Stimulated activated CD4-positive, alpha-beta T cell treated with anti-CD3 and anti-CD28 coated beads, Interleukin-12 subunit alpha, Interleukin-12 subunit beta, amount 100 ng/mL, for 24 hours (primary cell): ENCODE measurements at places on chromosomes 16 and 17.

DNA sequence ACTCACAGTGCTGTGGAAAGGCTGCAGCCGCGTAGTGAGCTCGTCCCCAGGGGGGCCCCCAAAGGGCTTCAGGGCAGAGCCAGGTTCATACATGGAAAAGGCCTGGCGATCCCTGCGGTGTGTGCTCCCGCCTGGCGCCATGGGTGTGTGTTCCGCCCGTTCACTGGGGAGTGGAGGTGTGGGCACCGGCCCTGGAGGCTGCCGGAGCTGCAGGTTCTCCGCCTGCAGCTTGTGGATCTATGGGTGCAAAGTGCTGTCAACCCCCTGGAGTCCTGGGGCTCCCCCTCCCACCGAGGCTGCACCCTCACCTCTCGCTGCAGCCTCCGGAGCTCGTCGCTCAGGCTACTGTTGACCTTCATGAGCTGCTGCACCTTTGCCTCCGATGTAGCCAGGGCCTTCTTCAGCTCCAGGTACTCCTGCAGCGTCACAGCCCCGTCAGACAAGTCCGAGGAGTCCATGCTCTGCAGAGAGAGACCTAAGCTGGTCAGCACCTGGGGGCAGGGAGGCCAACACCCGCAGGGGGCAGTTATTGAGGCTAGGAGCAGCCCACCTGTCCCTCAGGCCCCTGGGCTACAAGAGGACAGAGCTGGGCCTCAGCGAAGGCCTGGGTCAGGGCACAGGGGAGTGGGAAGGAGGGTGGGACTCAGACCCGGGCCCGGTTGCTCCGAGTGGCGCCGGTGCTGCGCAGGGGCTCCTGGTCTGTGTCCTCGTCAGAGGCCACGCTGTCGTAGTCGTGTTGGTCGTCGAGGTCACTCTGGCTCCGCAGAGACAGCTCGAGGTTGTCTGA lies 7.9 kb downstream of the TP53I13 start:
- no peak for DNase-seq

DNA sequence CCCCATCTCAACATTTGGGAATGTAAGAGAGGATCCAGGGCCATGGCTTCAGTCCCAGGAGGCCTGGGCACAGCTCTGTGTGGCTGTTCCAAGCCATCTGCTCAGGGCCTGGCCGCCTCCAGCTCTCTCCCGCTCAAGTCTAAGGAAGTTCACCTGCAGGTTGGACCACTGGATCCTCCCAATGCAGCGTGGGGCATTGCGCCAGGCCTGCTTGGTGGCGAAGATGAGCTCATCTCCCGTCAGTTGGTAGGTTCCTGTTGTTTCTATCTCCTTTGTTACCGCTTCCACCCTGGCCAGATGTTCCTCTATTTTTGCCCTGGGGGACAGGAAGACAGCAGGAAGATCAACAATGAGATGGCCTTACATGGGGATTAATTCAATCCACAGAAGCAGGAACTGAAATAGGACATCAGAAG lies 17.5 kb downstream of the NOS2 start:
- DNase-seq: no peak

- no peak for DNase-seq
These were observed 695.8 kb downstream of the TOX3 start for GRCh38 chr16:51851111-51851510.

DNA sequence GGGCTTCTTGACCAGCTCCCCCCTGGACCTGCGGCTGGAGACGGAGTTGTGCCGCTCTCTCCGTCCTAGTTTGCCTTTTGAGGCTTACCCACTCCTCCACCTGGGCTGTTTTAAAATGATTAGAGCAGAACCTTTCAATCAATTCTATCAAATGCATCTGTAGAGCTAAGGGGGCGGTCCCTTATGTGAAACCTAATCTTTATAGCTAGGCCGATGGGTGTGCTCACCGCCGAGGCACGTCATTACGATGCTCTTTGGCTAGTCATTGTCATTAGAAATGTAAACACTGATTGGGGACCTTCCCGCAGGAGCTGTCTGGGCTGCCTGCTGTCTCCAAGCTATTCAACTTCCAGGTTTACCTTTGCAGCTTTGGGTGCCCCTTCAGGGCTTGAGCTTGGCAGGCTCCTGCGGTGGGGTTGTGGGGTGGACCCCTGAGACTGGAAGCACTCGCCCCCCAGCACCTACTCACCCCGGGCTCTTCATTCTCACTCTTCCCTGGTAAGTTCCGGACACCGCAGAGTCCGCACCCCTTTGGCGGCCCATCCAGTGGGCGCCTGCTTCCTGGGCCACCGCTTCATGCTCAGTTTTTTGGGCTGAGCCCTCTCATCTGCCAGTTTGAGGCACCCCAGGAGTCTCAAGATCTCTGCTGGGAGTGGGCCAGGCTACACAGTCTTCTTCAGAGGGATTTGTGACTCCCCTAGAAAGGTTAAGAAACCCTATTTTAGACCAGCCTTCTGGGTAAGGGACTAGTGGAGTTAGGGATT lies 20.9 kb upstream of the IL17C start:
- DNase-seq: no peak

DNA sequence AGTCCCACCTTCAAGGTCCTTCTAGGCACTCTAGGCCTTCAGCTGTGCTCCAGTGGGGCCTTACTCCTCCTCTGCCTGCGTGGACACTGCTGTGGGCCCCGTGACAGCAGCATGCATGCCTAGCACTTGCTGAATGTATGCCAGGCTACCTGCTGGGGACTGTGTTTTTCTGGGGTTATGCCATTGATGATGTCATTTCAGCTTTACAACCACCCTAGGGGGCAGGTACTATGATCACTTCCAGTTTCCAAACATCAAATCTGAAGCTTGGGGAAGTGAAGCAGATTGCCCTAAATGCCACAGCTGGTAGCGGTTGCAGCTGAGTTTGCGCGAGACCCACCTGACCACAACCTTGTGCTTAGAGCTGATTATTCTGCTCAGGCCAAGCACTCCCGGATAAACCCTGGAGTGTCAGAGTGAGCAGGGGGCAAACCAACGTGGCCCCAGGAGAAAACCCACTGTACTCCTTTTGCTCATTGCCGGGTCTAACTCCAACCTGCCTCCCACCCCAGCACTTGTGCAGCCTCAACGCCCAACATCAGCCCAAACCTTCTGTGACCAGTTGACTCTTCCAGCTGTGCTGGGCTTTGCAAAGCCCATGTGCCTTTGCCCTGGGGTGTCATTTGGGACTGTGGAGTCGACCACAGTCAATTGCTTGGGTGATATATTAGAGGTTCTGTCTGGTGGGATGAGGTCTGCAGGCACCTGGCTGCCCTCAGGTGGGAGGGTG lies 168.4 kb downstream of the ENGASE start:
- no peak for DNase-seq

DNA sequence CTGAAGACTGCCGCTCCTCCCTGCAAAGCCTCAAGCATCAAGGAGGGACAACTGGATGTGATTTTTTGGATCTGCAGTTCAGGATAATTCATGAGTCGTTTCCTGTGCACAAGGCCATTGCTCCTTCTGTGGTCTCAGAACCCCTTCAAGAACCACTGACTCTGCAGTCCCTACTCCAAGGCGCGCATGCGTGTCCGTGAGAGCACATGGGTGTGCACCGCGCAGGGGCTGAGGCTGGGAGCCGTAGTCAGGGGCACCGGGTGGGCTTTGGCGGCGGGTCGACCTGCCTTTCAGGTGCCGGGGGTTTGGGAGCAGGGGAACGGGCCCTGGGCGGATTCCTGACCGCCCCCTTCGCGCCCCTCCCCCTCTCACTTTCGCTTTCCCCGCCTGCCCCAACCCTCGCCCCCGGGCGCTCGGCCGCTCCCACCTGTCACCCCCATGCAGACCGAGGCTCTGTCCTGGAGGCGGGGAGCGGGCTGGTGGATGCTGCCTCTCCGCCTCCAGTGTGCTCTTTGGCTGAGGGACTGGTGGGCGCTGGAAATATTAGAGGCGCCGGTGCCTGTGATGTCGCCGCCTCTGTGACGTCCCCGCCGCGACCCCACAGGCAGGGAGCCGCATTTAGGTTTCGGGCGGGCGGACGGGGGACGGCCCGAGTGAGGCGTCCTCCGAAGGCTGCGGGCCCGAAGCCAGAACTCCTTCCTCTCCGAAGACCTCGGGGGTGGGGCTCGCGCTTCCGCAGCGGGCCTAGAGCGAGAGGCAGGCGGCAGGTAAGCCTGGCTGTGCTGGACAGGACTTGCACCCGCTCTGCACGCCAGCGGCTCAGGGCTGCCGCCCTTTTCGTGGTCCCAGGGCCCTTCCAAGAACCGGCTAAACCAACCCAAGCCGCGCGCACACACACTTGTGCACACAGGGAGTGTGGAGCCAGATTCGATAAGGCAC lies at the start of gene SPATA32:
Gene SPATA32 (minus strand): TSS at position 518 of the 939 bp plus-strand sequence. CDS start 78 bp downstream, at position 440.
- DNase-seq: peak; percentile 55

GRCh38 chr17:15744074-15744676 lies 12.1 kb downstream of the TBC1D26 start:
- no peak for DNase-seq

- peak; percentile 41 for DNase-seq
These were observed 10.8 kb upstream of the HASPIN start for GRCh38 chr17:3712811-3713463.

- no peak for DNase-seq
These were observed 662.0 kb downstream of the WWOX start for GRCh38 chr16:78761427-78761826.

DNA sequence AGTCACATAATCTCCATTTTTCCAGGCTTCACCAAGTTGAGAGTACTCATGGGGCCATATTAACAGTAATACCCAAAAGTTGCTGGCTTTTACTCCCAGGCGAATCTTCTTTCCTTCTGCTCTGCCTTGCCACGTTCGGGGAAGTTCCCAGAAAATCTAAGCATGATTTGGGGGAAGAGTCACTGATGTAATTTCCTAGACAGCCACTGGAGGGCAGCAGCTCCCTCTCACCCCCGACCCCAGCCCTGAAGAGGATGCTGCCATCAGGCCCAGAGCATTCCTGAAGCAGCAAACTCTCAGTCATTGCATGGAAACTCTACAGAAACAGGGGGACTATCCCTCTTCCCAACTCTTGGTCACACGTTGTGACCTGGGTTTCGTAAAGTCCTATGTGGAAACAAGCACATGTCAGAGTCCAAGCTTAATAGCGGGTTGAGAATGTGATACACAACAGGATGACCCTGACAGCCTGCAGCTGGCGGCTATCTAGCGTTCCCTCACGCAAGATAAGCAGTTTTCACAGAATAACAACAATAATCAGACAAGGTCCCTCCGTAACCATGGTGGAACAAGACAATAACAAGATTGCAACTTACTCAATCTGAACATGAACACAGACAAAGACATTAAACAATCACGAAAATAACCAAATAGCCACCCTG lies 43.8 kb upstream of the DHX40 start:
- DNase-seq: peak; percentile 61

DNA sequence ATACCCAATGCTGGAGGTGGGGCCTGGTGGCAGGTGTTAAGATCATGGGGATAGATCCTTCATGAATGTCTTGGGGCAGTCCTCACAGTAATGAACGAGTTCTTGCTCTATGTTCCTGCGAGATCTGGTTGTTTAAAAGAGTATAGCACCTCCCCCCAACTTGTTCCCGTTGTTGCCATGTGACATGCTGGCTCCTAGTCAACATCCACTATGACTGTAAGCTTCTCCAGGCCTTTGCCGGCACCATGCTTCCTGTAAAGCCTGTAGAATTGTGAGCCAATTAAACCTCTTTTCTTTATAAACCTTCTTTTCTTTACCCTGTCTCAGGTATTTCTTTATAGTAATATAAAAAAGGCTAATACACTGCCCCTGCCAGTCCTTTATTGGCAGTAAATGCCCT lies 33.3 kb downstream of the RANBP10 start:
- no peak for DNase-seq

DNA sequence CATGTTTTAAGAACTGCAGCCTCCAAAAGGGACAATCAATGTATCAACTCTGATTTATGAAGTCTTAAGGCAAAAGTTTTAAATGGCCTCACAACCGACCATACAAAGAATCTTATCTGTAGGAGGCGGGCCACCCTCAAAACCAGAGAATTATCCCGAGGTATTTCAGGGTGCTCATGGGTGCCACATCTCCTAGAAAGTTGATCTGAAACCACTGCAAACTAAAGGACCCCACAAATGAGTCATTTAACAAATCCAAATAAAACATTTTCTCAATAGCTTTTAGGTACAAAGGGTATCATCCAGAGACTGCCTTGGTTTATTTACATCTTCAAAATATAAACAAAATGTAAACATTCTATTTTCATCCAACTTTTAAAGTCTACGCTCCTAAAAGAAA lies 6.8 kb downstream of the ERN1 start:
- DNase-seq: no peak

DNA sequence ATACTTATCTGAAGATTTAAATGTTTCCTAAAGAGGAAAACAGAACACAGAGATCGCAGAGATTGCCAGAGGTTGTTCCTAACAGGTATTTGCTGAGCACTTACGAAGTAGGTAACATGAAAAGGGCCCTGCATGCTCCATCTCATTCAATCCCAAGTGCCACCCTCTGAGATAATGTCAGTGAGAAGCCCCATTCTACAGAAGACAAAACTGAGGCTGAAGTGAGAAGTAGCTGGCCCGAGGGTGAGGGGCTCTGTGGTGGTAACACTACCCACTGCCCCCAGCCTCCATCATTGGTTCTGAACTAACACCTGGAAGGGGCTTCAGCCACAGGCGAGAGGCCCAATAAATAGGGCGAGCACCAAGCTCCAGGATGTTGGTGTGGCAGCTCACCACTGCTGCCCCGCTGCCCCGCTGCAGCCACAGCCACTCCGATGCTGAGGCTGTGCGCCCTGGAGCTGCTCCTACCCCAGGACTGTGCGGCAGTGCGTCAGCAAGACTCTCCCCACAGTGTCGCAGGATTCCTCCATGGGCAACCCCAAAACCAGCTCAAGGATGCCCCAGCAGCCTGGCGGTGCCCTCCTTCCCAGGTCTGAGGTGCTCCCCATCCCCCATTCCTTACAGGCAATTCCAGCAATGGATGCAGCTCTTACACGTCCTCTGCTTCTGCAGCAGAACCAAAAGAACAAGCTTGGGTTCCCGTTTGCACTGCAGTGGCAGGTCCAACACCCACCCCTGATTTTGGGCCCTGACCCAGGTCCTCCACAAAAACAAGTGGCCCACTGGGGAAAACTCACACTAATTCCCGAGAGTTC lies 10.3 kb downstream of the FLCN start:
- DNase-seq: no peak

DNA sequence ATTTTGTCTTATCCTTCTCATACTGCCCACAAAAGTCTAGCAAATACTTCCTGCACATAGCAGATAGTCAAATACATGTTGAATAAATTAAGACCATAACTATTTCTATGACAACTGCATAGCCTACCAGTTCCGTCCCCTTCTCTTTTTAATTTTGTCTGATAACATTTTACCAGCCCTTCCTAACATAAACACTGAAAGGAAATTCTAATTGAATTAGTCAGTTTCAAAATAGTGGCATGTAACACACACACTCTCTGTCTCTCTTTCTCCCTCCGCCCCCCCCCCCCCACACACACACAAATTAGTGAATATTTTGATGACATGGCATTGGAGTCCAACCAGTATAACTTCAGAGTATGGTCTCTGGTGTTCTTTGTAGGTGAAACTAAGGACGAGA lies 41.8 kb downstream of the TNRC6C start:
- no peak for DNase-seq

DNA sequence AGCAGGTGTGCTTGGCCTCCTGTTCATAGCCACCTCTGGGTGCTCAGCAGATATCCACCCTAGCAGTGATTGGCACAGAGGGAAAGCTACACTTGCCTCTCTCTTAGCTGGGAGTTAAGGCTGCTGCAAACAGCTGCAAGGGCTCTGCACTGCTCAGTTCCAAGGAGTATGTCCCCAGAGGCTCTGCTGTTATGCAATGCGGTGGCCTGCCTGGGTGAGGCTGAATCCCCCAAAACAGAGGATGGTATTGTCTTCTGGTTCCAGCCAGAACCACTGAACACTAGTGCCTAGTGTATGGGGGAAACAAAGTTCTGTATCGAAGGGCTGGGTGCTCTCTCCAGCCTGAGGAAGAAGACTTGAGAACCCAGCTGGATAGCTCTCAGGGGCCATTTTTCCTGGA lies 16.8 kb downstream of the TMEM94 start:
- DNase-seq: no peak
